ENCODE measurements at places on chromosomes 2 and 18. TPM values are rescaled to one million over a fixed set of nuclear protein-coding genes. Genes with fewer than 3 reads are reported as not detected.
A peak's percentile ranks its signal among the peaks of the same experiment; 100 is the strongest.

The GKN1 gene
- 0.32 TPM for total RNA-seq

The C1QL2 gene
- not detected for total RNA-seq

The TCF7L1 gene
- 4.3 TPM for total RNA-seq

The SULT1C4 gene
- total RNA-seq = 0.32 TPM

The TRPM8 gene
- total RNA-seq = not detected

The SH2D6 gene
- total RNA-seq = not detected

The NPC1 gene
- total RNA-seq = 34.5 TPM

The DUSP2 gene
- total RNA-seq = 2.3 TPM

The SLC5A7 gene
- total RNA-seq = not detected

GRCh38 chr2:235968155-235968554 lies 200.0 kb downstream of the GBX2 start:
- no peak for DNase-seq

DNA sequence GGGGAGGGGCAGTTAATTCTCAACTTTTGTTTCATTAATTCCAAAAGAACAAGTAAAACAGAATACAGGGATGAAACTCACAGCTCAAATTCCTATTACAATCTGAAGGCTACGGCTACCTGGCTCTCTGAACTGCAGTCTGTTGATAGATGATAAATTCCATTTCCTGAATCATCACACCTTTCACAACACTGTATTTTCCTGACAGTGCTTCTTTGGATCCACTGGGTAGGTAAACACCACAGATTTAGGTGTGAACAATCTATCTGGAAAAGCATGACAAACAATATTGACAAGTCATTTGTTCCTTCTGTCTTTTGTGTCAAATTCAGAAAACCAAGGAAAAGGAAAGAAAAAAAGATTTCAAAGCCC lies 843.2 kb downstream of the LRRTM4 start:
- DNase-seq = no peak

DNA sequence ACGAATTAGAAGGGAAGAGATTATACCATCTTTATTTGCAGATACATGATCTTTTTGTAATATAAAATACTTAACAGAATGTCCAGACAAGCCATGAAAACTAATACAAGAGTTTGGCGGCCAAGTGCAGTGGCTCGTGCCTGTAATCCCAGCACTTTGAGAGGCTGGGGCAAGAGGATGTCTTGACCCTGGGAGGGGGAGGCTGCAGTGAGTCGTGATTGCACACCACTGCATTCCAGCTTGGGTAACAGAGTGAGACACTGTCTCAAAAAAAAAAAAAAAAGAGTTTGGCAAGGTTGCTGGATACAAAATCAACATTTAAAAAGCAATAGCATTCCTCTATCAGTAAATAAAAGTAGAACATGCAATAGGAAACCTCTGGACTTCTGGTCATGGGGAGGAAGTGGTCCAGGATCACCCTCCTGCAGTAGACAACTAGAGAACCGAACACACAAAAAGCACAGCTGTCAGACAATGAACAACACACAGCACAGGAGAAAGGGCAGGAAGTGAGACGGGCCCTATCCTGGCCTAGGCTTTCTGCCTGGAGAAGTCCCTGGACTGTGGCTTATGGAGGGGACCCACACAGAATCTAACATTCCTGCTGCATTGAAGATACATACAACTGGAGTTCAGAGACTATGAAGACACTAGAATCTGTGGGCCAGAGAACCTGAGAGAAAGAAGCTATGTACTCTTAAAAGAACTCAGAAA lies 118.9 kb upstream of the ARL4C start:
- DNase-seq = no peak

DNA sequence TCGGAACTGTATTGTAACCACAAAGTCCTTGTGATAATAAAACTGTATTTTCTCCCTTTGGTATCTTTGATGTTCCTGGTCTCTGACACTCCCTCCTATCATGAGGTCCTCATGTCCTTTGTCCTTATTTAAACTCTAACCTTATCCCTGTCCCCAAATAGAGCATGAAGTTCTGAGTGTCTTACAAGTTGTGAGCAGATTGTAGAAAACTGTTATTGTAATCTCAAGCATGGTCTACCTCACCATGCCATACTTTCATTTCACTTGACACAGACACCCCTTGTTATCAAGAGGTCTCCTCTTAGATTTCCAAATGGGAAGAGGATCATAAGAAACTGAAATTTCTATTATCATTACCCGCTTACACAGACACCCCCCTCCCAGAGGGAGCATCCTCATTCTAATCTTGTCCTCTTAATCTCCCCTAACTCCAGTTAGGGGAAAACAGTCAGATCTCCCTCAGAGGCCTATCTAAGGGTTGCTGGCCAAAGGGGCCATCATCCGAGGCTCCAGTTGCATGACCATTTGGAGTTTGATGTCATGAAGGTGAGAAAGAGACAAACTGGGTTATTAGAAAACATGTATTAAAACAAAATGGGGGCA lies 29.0 kb downstream of the MYO3B start:
- no peak for DNase-seq

DNA sequence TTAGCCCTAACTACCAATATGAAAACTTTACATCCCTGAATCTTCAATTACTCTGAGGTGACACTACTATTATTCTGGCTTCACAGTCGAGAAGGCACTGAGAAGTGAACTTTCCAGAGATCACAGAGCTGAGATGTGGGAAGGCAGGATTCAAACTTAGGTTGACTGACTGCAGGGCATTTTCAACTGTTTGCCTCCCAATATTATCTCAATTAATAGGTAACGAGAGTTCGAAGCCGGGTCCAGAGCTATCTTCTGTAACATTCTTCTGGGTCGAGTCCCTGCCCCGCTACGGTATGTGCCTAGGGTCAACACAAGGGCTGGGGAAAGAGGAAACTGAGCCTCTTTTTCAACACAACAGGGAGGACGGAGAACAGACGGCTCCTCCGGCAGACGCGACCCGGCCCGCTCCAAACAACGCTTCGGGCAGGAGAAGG lies 740 bp downstream of the CHMP3 start:
- DNase-seq = no peak

DNA sequence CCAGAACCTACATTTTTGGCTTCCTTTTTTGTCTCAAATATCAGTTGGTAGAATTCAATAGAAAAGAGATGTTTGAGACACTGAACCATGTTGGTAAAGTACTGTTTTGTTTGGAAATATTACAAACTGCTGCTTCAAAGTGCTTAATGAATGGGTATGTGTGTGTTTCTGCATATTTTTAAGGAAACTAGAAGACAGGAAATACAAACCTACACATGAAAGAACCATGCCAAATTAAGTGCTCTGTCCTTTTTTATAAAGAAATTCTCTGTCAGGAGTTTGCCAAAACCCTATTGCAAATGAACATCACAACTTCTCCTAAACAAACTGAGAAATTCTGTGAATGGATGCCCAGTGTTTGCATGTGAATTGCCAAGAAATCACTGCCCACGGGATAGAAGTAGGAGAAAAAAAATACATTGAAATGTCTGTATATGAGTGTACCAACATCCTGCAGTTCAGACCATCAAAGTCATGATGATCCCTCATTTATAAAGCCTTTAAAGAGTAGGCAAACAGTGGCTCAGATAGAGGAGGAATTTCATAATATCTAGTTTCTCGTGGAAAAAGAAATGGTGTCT lies 69.6 kb upstream of the RND3 start:
- DNase-seq = no peak

- DNase-seq = no peak
These were observed 65.6 kb upstream of the ATP5MC3 start for GRCh38 chr2:175247159-175247558.

DNA sequence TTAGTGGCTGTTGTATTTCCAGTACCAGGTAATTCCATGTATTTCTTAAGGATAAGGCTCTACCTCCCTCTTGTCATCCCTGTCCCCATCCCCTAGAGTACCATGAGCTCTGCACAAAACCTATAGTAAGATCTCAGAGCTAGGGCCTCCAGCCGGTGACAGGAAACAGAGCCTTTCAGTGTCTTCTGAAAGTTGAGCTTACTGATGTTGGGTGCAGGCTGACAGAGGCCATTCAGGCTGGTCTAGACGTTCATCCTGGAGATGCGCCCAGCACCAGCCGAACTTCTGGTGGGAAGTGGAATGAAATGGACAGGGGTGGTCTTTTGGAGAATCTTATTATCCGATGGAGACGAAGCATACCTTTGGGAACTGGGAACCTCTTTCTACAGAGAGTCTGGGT lies 16.7 kb upstream of the LYPD6B start:
- DNase-seq = no peak

DNA sequence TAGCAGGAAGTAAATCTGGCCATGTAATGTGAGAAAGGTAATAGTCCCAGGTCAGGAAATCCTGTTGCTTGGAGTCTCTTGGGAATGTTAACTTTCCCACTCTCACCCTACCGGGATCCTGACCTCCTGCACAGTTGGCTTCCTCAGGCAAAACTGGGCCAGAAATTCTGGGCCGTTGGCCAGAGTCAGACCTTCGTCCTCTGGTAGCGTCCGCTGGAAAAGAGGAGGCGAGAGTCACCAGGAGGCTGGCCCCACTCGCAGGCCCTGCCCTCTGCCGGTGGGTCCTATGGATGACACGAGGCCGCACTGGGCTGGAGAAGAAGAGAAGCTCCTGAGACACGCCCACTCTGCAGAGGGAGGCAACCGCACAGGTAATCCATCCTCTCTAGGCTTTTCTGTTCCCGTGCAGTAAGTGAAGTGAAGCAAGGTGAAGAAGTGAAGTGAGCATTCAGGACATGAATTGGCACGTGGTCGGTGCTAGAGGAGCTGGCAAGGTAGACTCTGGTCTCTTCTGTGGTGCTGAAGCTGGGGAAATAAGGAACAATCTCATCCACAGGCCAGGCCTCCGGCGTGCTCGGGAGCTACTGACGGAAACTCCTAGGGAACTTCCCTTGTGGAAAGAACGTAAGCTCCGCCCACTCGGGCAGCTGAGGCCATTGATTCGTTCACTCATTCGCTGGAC lies 182.7 kb upstream of the GLI2 start:
- DNase-seq = peak; percentile 50

- no peak for DNase-seq
These were observed 51.0 kb upstream of the CTDP1 start for GRCh38 chr18:79628416-79629248.

DNA sequence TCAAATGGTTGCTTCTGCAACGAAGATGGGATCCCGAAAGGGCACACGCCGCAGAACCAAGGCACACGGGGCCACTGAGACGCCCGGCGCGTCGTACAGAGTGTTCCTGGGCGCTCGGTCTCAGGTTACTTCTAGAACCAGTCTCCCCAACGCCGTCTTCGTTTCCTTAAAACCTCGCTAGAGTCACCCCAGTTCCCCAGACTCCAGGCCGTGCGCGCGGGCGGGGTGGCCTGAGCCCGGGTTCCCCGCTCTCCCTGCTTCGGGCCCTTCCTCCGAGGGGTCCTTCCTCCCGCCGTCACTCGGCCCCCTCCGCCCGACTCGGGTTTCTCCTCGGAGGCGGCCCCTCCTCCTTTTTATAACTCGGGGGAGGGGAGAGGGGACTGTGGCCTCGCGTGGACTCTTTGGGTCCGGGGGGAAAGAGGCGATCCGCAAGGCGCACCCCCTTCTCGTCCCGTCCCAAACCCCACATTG lies 774 bp upstream of the FZD7 start:
- DNase-seq = peak; percentile 55

- DNase-seq = peak; percentile 57
These were observed 169.2 kb downstream of the CDH20 start for GRCh38 chr18:61502472-61502871.

- no peak for DNase-seq
These were observed 34.0 kb downstream of the FHOD3 start for GRCh38 chr18:36331521-36331971.

DNA sequence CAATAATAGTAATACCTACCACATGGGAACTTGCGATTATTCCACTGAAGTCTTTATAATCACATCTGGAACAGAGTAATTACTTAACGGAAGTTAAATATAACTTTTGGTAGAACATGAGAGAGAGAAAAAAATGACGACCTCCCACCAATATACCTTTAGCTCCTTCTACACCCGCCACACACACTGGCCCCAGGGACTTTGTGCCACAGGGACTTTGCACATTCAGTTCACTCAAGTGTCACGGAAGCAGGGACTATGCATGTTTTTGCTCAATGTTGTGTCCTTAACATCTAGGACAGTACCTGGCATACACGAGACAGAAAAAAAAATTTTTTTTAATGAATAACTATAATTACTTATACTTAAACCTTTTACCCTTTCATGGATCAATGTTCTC lies 4.0 kb downstream of the GPR155 start:
- no peak for DNase-seq

DNA sequence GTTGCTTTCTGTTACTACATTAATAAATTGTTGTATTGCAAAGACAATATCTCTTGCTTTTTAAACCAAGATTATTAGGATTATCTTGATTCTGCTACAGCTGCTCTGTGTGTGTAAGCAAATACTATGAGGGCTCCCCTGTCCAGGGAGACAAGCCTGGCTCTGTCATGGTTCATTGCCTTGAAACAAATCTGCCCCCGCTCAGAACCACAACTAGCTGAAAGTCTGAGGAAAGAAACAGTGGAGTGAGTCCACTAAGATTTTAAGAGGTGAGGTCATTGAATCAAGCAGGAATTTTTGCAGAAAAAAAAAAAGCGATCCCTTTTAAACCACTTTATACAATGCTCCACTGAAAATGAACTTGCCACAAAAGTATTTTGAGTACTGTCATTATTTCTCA lies 30.8 kb upstream of the LRRTM4 start:
- DNase-seq = no peak

DNA sequence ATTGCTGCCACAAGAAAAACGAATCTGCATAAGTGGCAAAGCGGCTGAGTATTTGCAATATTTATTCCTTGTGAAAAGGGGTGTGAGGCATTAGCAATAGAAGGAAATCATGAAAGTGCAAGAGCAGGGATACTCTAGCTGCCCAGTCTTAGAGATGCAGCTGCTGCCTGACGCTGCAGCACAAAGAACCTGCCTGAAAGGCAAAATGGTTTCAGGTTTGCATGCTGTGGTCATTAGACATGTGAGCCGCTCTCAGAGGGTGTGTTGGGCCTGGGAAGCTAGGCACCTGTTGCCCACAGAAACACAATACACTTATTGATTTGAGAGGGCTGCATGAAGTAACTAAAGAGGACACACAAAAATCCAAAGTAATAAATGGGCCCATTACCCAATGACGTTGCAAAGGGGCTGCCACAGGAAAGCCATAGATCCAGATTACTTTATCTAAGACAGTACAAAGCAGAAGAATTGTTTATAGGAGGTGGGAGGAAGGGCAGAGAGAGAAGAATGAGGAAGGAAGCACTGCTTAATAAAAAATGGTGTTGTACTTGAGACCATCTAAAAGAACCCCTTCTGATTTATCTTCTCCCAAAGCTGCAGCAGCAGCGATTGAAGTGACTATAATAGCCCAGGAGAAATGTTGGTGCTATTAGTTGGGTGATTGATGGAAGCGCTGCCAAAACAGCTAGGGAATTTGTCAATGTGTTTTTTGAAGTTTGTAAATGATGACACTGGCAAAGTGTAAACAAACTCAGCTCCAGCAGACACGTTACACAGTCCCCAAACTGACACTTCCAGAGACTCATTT lies 492.4 kb upstream of the ACVR2A start:
- DNase-seq = no peak

- DNase-seq = peak; percentile 25
These were observed 59.6 kb downstream of the CHRNA1 start for GRCh38 chr2:174704642-174705041.

DNA sequence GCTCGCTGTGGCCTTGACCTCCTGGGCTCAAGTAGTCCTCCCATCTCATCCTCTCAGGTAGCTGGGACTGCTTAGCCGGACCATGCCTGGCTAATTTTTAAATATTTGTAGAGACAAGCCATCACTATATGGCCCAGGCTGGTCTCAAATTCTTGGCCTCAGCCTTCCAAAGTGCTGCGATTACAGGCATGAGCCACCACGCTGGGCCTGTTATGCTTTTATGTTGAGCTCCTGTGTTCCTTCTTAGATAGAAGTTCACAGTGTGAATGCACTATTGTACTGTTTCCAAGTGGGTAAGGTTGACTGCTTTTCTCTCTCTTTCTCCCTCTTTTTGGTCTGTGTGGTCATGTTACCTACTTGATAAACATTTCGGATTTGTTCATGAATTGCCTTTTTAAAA lies 61.9 kb downstream of the SMCHD1 start:
- DNase-seq = no peak

All from fibroblast of villous mesenchyme (primary cell).